ENCODE measurements at places on chromosomes 1 and 21.

- no peak for DNase-seq
These were observed 2.7 kb upstream of the OR10J4 start for GRCh38 chr1:159429074-159429861.

- DNase-seq, result no peak
These were observed 28.4 kb upstream of the BCAS2 start for GRCh38 chr1:114609826-114610225.

GRCh38 chr1:206784471-206784903 is 12.2 kb upstream of the IL10 start:
- DNase-seq, result no peak

- DNase-seq, result no peak
These were observed 18.3 kb upstream of the HJV start for GRCh38 chr1:146039844-146040194.

DNA sequence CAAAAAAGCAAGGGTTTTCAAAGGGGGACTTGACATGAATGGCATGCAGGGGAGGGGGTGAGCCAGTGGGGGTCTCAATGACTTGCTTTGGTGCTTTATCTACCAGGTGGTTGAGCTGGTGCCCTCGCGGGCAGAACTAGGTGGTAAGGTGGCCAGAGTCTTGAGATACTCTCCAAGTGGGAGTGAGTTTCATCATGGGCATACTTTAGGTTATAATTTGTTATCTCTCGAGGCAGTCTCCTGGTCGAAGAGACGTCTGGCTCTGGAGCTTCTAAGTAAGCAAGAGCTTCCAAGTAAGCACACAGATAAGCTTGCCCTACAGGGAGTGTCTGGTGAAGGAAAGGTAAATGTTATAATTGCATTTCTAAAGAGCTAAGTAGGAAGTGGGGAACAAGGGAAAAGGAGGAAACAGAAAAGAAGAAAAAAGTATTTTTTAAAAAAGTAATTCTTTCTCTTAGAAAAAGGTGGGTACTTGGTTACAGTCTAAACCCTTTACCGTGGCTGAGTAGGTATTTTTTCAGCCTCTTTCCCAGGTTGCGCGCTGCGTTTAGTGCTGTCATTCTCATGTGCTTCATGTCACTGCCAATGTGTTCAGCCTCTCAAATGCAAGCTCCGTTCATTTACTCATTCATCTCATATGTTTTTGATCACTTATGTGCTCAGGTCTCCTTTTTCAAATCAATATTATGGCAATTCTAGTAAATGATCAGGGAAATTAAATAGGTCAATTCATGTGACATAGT is 31.6 kb upstream of the DNAJC6 start:
- no peak for DNase-seq

- DNase-seq, result no peak
These were observed 47.6 kb downstream of the KDM5B start for GRCh38 chr1:202760589-202760988.

- no peak for DNase-seq
These were observed 5.1 kb downstream of the PARP1 start for GRCh38 chr1:226402739-226403165.

DNA sequence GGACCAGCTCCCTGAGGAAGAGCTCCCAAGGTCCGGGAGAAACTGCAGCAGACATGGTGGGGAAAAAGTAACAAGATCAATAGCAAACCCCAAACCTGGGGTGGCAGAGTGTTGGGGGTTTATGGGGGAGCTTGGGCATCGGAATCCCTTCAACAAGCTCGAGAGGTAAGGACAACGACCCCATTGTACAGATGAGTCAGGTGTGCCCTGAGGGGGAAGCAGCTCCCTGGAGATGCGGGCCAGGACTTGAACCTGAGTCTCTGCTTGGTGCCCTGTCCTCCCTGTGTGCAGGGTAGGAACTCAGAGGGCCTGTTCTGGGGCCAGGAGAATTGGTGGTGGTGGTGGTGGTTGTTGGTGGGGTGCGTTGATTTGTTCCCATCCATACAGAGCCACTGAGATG is 125.4 kb downstream of the PTPRU start:
- no peak for DNase-seq

- no peak for DNase-seq
These were observed 11.3 kb downstream of the EFHD2 start for GRCh38 chr1:15420853-15421465.

- DNase-seq, result no peak
These were observed 2.0 kb upstream of the ZBTB40 start for GRCh38 chr1:22449636-22450035.

DNA sequence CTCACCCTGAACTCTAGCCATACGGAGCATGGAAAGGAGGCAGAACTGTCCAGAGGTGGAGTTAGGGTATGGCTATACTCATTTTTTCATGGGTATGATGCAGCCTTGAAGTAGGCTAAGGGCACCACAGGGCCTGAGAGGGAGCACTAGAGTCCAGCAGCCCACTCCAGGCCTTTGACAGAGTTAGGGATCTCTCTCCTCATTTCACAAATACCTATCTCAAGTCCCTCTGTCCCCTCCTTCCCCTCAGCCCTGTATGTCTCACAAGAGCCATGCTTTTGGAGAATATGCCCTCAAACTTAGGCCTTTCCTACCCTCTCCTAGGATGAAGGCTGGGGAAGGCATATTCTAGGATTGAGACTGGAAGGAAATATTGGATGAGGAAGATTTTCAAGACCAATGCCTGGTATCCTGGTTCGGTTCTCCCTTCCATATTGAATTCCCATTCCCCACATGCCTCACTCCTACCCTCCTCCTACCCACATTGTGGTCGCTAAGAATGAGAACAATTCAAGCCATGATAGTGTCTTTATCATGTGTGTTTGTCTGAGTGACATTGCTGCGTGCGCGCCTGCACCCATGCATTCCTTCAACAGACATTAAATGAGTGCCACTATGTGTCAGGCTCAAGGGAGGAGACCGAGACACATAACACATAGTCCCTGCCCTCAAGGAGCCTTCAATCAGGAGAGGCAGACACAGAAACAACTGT is 2.6 kb upstream of the NECTIN4 start:
- DNase-seq, result no peak
